ENCODE measurements at places on chromosomes 3 and 15.

DNA sequence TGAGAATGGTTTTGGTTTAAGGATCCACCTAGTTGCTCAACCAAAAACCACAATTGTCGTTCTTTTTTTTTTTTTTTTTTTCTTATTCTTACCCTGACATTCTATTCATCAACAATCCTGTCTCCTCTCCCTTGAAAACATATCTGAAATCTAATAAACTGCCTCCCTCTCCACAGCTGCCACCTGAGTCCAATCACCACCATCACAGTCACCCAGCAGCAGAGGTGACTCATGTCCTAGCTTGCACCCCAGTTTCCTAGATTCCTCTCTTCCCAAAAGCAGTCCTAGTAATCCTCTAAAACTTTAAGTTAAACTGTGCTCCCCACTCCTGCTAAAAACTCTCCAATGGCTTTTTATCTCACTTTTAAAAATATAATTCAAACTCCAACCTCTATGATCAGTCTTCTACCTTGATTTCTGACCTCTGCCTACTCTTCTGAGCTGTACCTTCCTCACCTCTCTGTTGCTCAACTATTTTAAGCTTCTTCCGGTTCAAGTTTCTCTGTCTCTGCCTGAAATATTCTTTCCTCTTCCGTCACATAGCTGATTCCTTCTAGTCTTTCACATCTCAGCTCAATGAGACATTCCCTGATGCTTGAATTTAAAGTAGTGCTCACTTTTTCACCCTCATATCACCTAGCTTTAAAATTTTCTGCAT, 33.7 kb upstream of the RBMS3 start:
- DNase-seq = no peak

GRCh38 chr3:94779699-94780098, 716.8 kb downstream of the NSUN3 start:
- DNase-seq = no peak

- no peak for DNase-seq
These were observed 137.1 kb upstream of the MCTP2 start for GRCh38 chr15:94094310-94094709.

- DNase-seq = no peak
These were observed 25.7 kb downstream of the FSIP1 start for GRCh38 chr15:39756806-39757522.
